Gastroesophageal sphincter (tissue), 4 donors: ENCODE measurements at places on chromosomes 6 and 20. TPM values are rescaled to one million over a fixed set of nuclear protein-coding genes. Genes with fewer than 3 reads are reported as not detected.

Gene PLN
- total RNA-seq = 477 TPM

Gene KCNK15
- total RNA-seq = 1.9 TPM

GRCh38 chr6:117548797-117549301 lies 53.5 kb downstream of the GOPC start:
- no peak for ATAC-seq

GRCh38 chr20:32479012-32479411 lies 106.1 kb downstream of the NOL4L start:
- no peak for ATAC-seq

GRCh38 chr6:30311671-30312070 lies 15.1 kb upstream of the TRIM39 start:
- no peak for ATAC-seq

DNA sequence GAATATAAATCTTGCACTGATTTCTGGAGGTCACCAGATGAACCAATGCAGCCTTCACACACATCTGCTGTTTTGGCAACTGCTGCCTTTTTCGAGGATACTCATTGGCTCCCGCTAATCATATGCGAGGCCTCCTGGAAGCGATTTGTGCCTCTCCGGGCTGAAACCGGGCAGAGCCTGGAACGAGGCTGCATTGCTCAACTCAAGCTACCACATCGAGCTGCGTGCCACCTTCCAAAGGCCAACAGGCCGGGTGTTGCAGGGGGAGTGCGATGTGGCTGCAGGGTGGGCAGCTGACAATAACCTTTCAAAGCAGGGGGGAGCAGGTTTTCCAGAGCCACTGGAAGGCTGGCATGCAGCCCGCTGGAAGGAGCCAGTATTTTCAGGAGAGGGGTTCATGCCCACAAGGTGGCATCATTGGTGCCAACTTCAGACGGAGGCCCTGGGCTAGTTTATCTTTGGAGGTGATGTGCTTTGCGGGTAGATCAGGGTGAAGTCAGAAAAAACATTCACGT lies 122.6 kb upstream of the IFNGR1 start:
- no peak for ATAC-seq

GRCh38 chr6:132257561-132257960 lies 143.7 kb downstream of the MOXD1 start:
- ATAC-seq = no peak

DNA sequence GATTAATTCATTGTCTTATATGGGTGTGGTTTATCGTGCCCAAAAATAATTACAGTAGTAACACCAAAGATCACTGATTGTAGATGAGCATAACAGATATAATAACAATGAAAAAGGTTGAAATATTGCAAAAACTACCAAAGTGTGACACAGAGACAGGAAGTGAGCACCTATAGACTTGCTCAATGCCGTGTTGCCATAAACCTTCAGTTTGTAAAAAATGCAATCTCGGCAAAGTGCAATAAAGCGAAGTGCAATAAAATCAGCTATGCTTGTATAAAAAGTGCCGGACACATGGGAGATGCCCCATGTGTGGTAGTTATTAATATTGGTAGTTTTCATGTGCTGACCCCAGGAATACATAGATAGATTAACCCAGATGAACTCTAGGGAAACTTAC lies 192.6 kb downstream of the NRN1 start:
- no peak for ATAC-seq

- no peak for ATAC-seq
Measured at GRCh38 chr6:54083287-54083686, 28.0 kb upstream of the MLIP start.

- no peak for ATAC-seq
Measured at GRCh38 chr20:48149902-48150301, 364.6 kb upstream of the SULF2 start.

Gene KIF25
- not detected for total RNA-seq

DNA sequence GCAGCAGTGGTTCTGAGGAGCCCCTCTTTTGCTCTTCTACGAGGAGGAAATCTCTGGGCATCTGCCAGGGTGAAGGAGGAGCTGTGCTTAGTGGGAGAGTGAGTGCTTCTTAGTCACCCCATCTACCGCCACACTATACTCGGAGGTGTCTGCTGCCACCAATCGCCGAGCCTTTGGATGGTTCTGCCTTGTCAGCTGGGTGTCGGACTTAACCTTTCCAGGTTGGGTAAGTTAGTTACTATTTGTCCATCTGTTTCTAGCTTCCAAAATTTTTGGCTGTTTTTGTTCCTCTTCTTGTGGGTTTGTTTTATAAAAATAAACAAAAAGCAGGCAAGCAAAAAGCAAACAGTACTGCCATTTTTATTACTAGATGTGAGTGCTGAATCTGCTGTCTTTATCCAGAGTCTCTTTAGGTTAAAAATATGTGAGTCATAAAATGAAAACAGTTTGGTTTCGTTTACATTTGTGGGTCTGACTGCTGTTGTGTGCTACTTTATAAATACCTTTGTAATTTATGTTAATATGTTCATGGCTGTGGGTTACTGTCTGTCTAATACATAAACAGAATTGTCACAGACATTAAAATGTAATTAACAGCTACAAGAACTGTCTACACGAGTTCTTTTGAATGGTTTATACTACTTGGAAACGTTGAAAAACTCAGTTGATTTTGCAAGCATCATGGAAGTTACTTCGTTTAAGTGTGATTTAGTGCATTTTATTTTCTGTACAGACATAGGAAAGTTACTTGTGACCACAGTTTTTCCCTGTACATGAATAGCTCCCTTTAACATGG lies 89.2 kb downstream of the ARID1B start:
- peak; percentile 46 for ATAC-seq

DNA sequence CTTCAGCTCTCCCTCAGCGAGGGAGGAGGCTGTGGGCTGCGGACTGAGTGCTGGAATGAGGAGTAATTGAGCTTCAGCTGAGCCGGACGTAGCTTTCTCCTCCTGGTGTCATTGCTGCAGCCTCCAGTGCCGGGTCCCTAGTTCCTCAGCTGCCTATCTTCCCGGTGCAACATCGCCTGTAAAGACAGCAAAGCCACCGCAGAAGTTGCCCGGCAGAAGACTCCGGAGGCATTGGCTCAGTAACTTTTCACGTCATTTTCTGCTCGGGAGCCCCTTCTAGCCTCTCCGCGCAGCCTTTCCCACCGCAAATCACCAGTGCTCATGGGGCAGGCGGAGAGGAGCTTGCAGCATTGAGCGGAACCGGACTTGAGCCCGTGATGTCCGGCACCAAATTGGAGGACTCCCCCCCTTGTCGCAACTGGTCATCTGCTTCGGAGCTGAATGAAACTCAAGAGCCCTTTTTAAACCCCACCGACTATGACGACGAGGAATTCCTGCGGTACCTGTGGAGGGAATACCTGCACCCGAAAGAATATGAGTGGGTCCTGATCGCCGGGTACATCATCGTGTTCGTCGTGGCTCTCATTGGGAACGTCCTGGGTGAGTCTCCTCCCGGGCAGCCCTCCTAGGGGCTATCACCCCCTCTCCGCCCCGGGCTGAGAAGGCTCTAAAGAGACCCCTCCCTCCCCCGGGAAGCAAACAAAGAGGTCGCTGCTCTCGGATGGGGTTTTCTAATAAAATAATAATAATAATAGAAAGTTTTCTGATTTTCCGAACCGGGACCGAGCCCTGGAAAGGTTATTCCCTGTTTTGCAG lies at the start of gene HCRTR2:
Gene HCRTR2 (plus strand): TSS at position 305 of the 816 bp plus-strand sequence. CDS start 73 bp downstream, at position 378.
- no peak for ATAC-seq

Gene TMEM217
- total RNA-seq = not detected

- ATAC-seq = peak; percentile 41
Measured at GRCh38 chr6:30554962-30555815, 1.1 kb downstream of the GNL1 start.

GRCh38 chr20:17771206-17772004 lies 71.6 kb downstream of the BANF2 start:
- no peak for ATAC-seq

- ATAC-seq = no peak
Measured at GRCh38 chr6:104702126-104702841, 157.4 kb downstream of the HACE1 start.

DNA sequence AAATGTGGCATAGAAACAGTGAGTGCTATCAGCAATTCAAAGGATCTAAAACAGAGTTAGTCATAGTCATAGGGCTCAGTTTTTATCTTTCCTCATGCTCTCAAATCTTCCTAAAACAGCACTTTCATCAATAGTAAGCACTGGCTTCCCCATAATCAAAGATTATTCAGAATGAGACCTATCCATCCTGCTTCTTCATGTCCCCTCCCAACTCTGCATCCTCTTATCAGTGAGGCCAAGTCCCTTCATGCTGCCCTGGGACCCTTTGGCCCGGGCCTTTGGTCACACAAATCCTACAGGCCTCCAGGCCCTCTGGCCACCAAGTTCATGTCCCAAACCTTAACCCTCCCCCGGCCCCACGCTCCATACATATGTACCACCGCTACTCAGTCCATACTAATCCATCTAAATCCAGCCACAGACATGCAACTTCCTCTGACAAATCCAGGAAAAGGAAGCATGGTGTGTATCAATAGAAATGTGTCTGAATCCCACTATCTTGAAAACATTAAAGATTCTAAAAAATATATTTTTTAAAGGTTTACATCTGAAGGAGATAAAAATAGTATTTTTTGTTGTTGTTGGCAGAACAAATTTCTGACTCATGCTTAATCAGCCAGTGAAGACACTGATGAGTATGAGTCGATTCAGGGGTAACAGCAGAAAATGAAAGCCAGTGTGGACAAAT lies 143.5 kb downstream of the PDE7B start:
- ATAC-seq = no peak

Gene MUCL3
- total RNA-seq = not detected

DNA sequence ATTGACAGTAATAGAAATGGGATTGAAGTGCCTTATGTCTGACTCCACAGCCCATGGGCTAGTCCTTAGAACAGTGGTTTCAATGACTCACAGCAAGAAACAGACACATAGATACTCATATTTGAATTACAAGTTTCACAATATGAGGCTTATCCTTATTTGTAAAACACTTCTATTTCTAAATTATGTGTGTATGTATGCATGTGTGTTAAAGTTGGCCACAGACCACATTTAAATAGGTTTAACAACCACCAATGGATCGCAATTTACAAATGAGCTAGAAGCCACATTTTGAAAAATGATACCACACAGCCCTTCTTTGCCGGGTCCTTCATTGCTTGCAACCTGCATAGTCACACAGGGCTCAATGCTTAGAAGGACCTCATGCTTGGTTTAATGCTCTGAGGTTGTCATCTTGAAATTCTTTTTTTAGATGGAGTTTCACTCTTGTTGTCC lies 157.8 kb upstream of the PREP start:
- ATAC-seq = no peak

- no peak for ATAC-seq
Measured at GRCh38 chr20:62943396-62943795, 5.4 kb downstream of the GID8 start.

DNA sequence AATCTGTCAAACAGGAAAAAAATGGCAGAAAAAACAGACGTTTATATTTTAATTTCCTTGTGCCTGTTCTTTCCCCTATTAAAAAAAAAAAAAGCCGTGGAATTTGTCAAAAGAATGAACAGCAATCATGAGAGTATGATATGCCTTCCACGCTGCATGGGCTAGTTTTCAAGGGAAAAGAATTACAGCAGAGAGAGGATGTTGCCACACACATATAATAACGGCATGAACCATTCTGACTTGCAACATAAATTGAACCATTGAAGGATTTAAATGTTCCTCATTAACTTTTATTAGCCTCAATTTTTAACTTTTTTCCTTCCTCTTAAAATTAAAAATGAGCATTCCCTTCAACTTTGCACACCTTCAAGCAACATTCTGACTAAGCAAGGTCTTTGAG lies 301.8 kb downstream of the FOXC1 start:
- ATAC-seq = no peak
